ENCODE measurements at places on chromosomes 11 and 22.

GRCh38 chr11:61630089-61630488 is 49.2 kb upstream of the SYT7 start:
- DNase-seq, result no peak

DNA sequence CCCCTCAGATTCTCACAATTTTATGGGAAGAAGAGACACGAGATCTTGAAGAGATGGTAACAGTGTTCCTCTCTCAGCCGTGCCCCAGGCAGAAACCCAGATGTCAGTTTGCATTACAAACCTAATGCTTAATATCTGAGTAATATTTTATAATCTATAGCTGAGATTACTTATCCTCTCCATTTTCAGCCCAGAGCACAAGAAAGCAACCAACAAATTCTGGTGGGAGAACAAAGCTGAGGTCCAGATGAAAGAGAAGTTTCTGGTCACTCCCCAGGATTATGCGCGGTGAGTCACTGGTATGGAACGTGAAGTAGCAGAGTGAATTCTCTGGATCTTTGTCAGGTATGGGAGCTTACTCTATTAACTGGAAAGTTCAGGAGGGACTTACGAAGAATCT is 884 bp downstream of the CENATAC start:
- DNase-seq, result no peak

DNA sequence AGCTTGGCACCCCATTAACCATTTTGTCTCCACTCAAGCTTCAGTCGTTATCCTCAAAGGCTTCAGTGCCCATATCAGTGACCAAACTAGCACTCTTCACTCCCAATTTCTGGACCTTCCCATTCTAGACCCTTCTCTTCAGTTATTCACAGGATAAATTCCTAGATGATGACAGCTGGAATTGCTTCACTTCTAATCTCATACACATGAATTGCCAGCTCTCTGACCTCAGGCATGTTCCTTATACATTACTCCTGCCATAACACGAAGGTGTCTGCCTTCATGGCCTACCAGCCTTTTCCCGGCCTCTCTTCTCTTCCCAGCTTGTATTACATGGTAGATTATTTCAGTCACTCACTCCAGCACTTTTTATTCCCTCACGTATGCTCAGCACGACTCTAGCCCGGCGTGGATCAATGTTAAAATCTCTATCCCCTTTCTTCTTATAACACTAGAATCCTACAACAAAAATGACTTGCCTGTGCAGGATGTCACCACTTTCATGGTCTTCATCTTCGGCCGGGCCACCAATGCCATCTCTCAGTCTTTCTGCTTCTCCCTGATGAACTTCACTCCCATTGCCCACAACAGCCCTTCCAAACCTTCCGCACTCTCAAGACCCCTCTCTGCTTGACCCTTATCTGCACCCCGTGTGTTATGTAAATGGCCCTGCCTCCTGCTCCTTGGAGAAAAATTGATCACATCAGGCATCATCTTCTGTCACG is 36.9 kb downstream of the EIF3F start:
- no peak for DNase-seq

GRCh38 chr11:8067567-8067928 is 13.5 kb upstream of the TUB start:
- DNase-seq, result no peak

DNA sequence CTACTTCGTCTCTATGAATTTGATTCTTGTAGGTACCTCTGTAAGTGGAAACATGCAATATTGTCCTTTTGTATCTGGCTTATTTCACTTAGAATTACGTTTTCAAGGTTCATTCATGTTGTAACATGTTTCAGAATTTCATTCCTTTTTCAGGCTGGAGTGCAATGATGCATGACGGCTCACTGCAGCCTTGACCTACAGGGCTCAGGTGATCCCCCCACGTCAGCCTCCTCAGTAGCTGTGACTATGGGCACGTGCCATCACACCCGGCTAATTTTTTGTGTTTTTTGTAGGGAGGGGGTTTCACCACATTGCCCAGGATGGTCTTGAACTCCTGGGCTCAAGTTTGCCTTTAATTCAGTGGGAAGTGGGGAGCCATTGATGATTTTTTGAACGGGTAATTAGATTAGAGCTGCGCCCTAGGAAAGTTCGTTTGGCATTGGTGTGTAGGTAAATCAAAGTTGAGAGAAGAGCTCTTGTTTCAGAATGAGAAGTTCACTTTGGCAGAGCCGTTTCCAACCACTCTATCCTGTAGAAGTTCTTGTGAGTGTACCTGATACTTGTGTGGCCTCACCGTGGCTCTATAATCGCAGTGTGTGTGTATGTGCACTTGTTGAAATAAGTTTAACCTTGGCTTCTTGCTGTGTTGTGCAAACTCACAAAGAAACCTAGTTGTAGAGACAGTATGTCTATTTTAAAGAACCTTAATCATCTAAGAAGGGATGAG is 115.9 kb downstream of the NAV2 start:
- no peak for DNase-seq

DNA sequence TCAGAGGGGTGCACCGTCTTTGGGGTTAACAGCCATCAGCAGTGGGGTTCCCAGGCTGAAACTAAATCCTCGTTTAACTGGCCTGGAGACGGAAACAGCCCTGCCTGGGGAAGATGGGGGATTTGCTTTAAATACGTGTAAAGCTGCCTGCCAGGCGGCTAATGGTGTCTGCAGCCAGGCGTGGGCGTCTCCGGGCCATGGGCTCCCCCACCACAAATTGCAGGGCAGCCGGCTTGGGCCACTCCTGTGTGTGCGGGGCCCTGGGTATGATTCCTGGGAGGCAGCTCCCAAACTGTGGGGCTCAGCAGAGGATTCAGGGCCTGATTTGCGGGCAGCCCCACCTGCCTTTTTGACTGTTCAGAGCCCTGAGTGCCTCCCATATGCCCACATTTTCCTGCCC is 110.5 kb downstream of the KCNQ1 start:
- no peak for DNase-seq

DNA sequence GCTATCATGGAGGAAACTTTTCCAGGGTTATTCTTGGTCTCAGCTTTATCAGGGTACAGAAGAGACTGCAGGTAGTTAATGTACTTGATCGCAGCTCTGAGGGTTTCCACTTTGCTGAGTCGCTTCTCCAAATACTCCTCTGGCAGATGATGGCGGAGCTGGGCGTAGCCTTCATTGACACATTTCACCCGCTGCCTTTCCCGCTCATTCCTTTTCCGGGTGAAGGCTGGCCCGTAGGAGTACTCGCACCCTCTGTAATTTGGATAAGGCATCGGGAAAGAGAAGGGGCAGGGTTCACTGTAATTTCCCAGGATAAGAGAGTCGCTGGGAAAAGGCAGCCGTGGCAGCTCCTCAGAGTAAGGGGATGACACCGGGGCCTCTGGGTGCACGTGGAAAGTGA is 4.9 kb upstream of the C11orf16 start:
- DNase-seq, result no peak

DNA sequence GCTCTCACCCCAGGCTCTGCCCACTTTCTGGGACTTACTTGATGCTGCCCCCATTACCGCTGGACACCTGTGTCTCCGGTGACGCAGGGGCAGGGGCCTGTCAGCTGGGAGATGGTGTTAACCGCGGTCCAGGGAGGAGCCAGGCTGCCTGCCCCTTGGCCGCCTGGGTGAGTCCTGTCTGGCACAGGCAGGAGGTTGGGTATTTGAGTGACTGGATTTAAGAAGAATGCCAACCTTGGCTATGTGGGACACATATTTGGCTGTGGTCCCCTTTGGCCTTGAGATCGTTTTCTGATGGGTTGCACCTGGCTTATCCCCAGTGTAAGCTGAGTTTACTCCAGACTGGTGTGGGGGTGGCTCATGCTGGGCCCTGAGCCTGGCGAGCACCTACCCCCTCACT is 2.5 kb downstream of the MUC6 start:
- DNase-seq, result no peak

DNA sequence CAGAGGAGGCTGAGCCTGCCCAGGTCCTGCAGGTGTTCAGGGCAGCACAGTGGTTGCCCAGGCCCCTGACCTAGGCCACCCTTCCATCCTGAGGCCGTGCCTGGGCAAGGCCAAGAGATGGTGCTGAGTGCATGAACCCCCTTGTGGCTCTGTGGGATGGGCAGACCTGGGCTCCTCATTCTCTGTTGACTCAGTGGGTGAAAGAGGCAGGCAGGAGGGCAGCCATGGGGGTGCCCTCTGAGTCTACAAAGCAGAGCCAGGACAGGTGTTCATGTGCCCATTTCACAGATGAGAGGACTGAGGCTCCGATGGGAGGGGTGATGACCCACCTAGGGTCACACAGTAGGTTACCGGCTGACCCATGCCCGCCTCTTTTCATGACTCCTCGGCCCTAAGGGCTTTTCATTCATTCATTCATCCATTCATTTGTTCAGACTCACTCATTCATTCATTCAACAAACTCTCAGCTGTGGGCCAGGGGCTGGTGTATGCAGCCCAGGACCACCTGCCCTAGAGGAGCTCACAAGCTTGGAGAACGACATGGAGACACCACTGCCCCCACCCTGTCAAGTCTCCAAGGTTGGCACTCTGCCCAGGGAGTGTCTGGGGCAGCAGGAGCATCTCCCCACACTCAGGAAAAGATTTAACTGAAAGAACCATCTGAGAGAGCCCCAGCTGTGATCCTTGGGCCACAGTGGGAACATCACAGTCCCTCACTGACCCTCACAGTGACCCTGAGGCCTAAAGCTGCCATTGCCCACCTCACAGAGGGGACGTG is 40.5 kb downstream of the IGLL5 start:
- no peak for DNase-seq

DNA sequence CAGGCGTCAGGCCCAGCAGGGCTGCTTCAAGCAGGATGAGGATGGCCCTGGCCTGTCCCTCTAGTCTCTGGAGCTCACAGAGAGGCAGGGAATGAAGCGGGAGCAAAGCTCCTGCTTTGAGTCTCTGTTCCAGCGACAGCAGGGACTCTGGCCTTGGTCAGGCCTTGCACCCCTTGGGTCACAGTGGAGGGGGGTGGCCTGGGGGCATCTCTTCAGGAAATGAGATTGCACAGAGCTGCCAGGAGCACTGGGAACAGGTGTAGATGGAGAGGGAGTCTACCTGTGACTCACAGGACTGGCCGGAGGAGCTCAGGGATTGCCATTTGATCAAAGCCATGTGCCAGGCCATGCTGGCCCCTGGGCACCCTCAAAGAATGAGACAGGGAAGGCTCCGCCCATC is 1.6 kb downstream of the ANO1 start:
- no peak for DNase-seq

GRCh38 chr22:49216579-49216978 is 611.1 kb downstream of the BRD1 start:
- no peak for DNase-seq

DNA sequence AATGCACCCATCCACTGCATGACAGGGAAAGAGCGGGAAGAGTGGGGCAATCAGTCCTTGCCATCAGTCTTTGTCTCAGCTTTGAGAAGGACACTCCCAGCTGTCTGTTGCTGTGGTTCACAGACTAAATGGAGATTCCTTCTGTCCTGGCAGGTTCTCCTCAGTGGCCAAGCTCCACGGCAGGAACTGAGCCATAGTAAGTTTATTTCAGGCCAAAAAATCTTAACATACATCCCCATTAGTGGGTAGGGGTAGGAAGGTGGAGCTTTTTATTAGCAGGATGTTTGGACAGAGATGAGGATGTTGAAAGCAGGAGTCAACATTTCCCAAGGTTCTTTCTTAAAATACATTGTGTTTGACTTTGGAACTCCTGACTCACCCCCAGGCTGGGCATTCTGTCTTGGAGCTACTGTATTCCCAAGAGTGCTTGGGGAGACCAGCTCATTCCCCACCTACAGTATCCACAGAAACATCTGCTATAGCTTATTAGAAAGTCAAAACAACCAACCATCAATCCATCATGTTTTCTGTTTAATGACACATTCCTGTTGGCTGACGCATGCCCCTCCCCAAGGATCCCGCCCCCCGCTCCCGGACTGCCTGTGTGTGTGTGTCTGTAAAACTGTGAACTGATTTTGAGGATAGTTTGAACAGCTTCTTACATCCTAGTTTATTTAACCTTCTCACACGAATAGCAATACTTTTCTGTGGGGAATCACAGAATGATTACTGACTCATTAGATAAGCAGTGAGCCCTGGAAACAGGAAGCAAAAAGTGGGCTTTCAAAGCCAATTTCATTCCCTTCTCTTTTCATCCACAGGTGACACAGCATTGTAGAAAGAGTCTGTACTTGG is 109.5 kb downstream of the CCDC81 start:
- DNase-seq, result no peak
